Fibroblast of skin of scalp (primary cell): ENCODE measurements at places on chromosomes 3 and 15.

DNA sequence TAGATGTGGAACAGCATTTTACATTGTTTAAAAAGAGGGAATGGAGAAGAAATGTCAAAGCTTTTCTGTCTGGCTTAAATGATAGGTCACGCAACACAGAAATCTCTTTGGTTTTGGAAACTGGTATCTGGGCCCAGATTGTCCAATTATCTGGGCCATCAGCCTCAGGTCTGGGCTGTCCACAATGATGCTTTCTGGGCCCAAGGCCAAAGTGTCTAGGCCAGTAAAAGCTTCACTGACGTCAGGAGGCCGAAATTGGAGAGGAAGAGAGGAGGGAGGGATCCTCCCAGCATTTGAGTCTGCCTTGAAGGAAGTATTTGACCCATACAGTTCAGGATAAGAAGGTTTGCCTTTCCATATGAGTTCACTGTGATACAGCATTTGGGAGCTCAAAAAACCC, 60.7 kb upstream of the ALDH1A3 start:
- peak; percentile 46 for DNase-seq

- DNase-seq = no peak
These were observed 166.5 kb downstream of the ISL2 start for GRCh38 chr15:76503121-76503520.

- no peak for DNase-seq
These were observed 28.4 kb downstream of the PCSK6 start for GRCh38 chr15:101461097-101461496.

GRCh38 chr15:31605467-31605931, 278.9 kb downstream of the KLF13 start:
- peak; percentile 61 for DNase-seq

DNA sequence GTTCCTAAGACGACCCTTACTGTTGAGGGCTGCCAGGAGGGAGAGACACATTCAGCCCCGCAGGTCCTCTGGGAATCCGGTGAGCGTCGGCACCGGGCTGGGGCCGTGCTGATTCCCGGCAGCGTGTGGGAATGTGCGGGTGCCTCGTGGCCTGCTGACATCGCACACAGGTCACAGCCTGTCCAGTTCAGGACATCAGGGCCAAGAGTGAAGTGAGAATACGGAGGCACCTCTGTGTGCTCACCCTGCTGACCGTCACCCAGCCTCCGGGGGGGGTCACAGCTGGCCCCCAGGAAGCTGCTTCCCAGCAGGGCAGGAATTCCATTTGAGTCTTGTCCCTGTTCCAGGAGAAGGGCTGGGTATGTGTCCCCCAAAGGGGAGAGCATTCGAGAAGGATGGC, 53.6 kb downstream of the PGPEP1L start:
- no peak for DNase-seq

DNA sequence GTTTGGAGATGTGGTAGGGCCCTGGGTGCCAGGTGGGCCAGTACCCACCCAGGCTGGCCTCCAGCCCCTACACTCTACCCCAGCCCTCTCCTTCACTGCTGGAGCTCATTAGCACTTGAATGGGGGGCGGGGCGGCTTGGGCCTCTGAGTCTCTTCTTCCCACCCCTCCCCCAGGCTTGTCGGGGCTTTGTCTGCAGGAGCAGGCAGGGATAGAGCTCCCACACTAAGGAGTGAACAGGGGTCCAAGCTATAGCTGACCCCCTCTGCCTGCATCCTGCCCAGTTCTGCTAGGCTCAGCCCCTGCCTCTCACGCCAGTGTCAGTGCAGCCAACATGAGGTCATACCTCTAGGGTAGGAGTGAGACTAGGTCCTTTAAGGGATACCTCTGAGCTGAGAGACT, 5.2 kb downstream of the GNAI2 start:
- no peak for DNase-seq

GRCh38 chr3:191361456-191361855, 31.1 kb upstream of the UTS2B start:
- DNase-seq = no peak

GRCh38 chr3:70951316-70951715, 632.2 kb downstream of the FOXP1 start:
- DNase-seq = peak; percentile 58

GRCh38 chr3:177185035-177185574, 12.2 kb downstream of the TBL1XR1 start:
- no peak for DNase-seq

- no peak for DNase-seq
These were observed 44.3 kb upstream of the ACAD9 start for GRCh38 chr3:128835096-128835495.

- no peak for DNase-seq
These were observed 17.5 kb downstream of the CCR8 start for GRCh38 chr3:39346785-39347585.

DNA sequence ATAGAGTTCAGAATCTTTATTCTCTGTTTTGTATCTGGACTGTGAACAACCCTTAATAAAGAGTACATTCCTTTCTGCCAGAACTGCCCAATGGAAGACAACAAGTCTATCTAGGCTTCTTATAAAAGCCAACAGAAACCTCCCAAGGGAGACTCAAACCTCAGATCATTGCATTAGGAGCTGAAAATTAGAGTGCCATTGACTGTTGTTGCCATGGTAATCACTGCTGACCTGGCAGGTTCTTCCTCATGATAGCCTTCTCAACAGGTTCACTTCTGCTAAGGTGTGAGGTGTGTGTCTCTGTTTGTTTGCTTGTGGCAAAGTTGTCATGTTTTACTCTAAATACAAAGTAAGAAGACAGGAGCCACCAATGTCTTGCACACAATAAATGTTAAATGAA, 79.2 kb downstream of the TMEM108 start:
- DNase-seq = no peak

DNA sequence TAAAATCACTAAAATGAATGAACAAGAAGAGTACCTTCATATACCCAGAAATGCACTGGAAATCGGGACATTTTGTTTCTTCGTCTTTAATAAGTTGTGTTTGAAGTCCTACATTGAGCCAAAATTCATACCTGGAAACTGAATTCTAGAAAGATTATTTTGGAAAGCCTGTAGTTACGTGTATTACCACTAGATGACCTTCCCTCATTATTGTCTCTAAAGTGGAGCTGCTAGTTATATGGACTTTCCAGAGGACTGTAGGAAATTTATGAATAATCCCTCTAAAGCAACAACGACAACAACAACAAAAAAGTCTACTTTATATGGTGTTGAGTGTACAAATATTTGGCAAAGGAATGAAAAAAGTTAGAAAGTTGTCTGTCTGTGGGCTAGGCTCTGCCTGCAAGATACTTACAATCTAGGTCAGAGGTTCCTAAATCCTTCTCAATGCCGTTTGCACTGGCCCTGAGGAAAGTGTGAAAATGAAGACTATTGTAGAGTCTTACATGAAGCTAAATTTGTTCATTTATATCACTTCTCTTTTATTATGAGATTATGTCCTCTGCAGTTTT, 234.8 kb upstream of the NR2E3 start:
- no peak for DNase-seq

DNA sequence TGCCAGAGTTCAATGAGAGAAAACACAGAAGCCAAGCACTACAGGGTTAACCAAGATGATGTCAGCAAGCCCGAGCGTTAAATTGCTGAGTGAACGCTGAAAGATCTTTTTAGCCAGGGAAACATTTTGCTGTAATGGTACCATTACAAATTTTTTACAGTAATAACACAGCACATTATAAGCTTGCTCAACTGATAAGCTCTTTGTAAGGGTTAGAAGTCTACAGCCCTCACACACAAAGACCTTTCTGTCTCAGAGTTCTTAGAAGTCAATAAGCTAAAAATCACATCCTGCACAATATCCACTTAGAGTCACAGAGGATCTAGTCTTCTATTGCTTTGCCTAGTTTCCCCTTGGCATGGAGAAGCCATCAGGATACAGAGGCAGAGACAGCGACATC, 29.9 kb downstream of the CHSY1 start:
- DNase-seq = no peak

DNA sequence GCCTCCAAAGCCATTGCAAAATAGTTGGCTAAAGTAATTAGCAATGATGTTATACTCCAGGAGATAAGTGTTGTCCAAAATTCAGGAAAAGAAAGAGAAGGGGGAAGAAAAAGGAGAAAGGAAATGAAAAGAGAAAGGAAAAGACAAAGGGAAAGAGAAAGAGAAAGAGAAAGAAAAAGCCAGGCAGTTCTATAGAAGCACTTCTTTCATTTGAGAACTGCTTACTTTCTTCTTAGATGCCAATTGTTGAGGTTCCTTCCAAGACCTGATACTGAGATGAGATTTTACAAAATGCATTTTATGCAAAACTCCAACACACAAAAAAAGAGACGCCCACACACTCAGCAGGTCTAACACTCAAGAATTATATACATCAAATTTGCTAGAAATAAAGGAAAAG, 298.4 kb downstream of the KCNH8 start:
- no peak for DNase-seq

- DNase-seq = no peak
These were observed 51.2 kb downstream of the KAT2B start for GRCh38 chr3:20091331-20092047.

- DNase-seq = peak; percentile 95
These were observed 76.4 kb upstream of the MFGE8 start for GRCh38 chr15:88989578-88989977.

GRCh38 chr3:34646911-34647460, 848.6 kb downstream of the PDCD6IP start:
- DNase-seq = no peak

GRCh38 chr3:160811237-160811548, 55.2 kb downstream of the PPM1L start:
- DNase-seq = peak; percentile 12

DNA sequence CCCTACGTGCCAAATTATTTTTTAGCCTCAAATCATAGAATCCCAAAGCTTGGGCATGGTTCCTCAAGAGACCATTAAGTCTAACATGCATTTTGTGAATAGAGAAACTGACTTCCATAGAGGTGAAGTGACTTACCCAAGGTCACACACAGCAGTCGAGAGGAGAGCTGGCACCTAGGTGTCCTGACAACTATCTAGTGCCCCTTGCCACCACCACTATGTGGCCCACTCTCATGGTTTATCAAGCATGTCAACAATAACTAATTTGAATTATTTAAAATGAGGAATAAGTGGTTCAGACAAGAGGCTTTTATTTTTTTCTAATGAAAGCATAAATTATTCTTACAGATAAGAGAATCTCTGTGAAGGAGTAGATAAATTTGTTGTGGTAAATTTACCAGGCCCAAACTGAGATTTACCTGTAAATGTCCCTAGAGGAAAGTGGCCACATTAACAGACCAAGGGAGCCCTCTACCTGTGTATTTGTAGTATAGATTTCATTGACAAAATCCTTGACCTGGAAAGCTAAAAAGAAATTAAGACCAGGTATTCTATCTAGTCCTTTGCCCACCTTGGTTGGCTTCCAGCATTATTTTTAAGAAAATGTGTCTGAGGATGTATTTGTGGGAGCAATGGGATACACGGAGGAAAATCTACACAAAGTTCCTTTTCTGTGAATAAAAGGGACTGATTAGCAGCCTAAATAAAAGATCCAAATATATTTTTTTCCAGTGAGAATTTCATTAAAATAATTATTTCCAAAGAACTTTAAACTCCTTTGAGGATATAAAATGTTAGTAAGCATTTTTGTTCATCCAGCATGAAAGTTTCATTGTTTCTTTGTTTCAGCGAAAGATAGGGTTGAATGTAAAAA, 49.1 kb downstream of the IQCH start:
- peak; percentile 14 for DNase-seq

- DNase-seq = no peak
These were observed 19.0 kb downstream of the FAH start for GRCh38 chr15:80171787-80172186.

DNA sequence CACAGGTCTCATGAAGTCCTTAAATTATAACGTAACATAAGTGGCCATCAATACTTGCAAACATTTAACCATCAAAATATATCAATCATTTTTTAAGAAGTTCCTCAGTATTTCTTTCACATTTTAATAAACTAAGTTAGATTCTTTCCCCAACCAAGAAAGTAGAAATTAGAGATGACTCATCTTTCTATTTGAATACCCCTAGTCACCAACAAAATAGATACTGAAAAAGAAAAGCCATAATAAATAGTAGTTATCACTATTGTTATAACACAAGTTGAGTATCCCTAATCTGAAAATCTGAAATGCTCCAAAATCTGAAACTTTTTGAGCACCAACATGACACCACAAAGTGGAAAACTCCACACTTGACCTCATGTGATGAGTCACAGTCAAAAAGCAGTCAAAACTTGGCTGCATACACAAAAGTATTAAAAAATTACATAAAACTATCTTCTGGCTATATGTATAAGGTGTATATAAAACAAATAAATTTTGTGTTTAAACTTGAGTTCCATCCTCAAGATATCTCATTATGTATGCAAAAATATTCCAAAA, 3.7 kb downstream of the SHQ1 start:
- no peak for DNase-seq

DNA sequence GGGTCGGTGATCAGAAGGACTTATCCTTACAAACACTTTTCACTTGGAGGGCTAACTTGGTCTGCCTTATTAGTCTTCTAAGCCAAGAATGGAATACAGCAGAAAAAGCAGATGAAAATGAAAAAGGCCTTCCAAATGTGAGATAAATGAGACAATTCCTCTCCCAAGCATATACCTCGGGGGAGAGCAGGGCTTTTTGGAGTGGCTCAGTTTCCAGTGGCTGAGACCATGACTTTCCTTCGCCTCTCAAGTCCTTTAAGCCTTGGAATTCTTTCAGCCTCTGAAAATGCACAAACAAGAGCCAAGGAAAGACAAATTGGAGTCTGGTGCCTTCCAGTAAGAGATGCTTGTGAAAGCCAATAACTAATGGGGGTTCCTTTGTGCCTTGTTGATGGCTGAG, 130.9 kb downstream of the DTWD1 start:
- DNase-seq = no peak
